ENCODE measurements at places on chromosomes 5 and 9.

GRCh38 chr9:79551994-79552393 lies 19.8 kb upstream of the TLE4 start:
- DNase-seq: no peak

- no peak for DNase-seq
Measured at GRCh38 chr9:78443946-78444345, 147.0 kb downstream of the PSAT1 start.

DNA sequence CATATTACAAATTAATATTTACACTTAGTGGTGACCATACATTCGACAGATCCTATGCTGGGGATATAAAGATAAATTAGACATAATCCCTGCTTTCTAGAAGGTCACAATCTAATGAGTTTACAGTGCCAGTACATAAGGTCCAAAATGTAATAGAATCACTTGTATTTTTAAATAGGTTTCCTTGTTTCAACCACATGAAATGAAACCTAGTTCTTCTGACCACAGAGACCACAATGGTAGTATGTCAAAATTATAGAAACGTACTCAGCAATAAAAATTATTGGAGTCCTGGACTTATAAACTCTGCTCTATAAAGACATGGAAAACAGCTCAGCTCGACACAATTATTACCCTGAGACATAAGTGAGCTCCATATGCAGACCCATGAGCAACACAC lies 444.3 kb downstream of the SPOCK1 start:
- DNase-seq: no peak

DNA sequence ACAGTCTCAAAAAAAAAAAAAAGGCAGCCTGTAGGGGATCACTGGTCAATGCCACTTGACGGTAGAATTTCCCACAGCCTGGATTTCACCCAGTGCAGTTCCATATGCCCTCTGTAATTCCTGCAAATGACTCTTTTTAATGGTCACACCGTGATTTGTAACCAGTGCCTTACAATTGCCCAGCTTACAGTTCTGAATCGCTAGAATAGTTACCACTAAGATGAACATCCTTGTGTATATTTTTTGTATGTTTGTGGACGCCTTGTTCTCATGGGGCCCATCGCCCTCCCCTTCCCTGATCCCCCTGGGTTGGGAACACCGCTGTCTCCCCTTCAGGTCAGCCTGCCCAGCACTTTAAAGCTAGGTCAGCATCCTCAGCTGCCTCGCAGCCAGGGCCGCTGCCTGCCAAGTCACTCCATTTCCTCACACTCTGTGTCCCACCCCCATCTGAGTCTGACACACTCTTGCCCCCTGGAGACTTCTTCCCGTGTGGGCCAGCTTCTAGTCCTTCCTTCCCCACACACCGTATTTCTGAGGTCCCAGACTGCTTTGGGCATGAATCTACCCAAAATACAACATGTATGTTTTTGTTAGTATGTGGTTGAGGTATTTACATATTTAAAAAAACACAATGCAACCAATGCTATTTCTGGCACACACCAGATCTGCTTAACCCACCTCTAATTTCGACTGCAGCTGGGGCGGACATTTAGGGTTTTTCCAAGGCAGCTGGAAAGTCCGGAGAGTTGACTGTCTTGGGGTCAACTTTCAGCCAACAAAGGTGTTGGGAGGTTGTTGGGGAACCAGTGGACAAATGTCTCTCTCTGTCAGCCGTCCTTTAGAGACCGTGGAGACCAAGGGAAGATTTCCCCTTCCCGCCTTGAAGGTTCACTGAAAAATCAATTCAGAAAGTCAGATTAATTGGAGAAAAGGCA lies 120.5 kb upstream of the NEK6 start:
- DNase-seq: no peak

- no peak for DNase-seq
Measured at GRCh38 chr9:3088219-3088618, 244.3 kb upstream of the PUM3 start.

DNA sequence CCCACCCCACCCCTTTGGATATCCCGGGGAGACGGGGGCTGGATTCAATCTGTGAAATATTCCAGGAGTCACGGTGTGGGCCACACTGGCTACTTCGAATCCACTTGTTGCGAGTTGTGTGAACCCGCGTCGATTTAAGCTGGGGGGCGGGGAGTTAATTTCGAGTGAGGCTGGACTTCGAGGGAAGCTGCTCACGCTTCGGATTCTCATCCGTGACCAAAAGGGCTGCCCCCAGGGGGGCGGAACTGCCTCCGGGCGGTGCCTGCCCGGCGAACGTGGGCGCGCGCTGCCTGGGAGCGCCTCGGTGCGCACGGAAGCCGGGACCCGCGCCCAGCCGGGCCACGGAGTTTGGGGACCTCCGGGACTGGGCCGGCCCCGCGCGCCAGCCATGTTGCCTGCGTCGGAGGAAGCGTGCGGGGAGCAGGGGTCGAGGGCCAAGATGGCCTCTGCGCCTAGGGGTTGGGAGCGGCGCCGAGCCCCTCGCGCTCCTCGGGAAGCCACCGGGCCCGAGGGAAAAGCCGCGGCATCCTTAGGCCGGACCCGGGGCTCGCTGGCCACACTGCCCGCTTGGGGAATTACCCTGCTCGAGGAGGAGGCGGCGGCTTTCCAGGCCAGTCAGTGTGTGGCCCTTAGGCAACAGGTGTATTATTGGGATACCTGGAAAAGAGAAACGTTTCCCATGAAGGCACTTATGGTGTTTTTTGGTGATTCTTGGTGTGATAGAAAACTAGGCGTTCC lies 975 bp downstream of the OCLN start:
- peak; percentile 59 for DNase-seq

DNA sequence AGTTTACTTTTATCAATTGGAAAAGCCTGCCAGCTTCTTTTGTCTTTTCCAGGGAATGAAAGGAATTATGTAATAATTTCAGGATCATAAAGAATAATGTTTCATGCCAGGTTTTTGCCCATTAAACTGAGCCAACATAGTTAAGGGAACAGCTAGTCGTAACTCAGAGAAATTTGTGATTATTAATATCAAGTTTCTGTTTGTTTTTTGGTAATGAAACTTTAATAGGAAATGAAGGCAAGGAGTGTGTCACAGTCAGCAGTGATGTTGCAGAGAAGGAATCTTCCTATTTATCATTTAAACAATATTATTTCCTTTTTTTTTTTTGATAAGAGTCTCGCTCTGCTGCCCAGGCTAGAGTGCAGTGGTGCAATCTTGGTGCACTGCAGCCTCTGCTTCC lies 10.7 kb downstream of the NFIL3 start:
- DNase-seq: no peak

- DNase-seq: no peak
Measured at GRCh38 chr5:72255237-72255636, 64.8 kb downstream of the MRPS27 start.

GRCh38 chr9:28215536-28216299 lies 642.4 kb upstream of the C9orf72 start:
- DNase-seq: peak; percentile 6

- DNase-seq: no peak
Measured at GRCh38 chr5:122262103-122262502, 49.9 kb upstream of the SNCAIP start.

GRCh38 chr5:10719965-10720364 lies 41.1 kb downstream of the DAP start:
- DNase-seq: no peak

DNA sequence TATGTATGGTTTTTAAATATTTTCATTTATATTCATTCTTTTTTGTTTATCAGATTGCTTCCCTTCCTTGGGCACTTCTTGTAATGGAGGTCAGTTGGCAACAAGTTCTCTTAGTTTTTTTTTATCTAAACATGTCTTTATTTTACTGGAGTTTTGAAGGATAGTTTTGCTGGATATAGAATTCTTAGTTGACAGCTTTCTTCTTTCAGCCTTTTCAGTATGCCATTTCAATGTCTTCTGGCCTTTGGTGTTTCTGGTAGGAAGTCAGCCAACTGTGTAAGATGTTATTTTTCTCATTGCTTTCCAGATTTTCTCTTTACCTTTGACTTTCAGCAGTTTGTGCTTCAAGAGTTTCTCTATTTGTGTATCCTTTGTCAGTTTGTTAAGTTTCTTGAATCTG lies 14.2 kb downstream of the SLC12A2 start:
- no peak for DNase-seq

- peak; percentile 84 for DNase-seq
Measured at GRCh38 chr5:132190161-132190817, 37.4 kb downstream of the P4HA2 start.

- DNase-seq: peak; percentile 31
Measured at GRCh38 chr5:138824924-138825863, 49.9 kb downstream of the LRRTM2 start.

- peak; percentile 23 for DNase-seq
Measured at GRCh38 chr5:94375801-94376200, 242.6 kb downstream of the KIAA0825 start.

DNA sequence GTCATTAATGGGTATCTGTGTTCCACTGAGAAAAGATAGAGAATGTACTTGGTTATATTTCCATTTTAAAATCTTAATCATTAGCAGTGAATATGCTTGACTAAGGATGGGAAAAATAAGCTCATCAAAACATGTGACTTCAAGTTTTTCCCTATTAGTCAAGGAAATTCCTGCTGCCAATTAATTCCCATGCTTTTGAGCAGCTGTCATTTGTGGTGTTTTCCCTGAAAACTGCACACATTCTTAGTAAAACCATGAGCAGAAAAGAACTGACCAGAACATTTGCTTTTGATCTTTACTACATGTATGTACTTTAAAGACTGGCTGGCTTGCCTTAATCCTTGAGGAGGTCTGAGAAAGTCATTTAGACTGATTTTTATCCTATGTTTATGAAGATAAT lies 75.2 kb downstream of the AOPEP start:
- DNase-seq: no peak

DNA sequence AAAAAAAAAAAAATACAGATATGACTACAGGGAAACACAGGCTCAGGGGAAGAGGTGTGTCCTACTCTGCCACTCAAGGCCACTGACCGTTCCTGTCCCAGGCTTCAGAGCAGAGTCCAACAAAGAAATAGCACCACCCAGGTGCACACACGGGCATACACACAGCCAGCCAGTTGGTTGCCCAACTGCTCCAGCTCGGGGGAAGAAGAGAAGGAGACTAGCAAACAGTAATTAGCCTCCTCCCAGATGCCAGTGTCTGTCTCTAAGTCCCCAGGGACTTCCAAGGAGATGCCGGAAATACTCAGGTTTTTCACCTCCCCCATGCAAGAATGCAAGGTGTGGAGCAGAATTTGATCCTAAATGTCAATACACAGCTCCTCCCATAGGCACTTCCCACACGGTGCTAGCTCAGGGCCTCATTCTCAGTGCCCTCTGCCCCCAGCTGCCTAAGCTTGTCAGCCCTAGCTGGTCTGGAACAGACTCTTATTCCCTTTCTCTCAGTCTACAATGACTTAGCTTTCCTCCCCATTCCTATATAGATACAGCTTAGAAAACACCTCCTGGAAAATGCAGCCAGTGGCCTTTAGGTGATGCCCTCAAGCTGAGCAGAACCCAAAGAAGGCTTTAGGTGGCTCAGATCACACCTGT lies 1.7 kb downstream of the MYORG start:
- DNase-seq: peak; percentile 64

GRCh38 chr9:16526380-16526779 lies 344.1 kb downstream of the BNC2 start:
- no peak for DNase-seq

Measured in A673 (cell line).